ENCODE measurements at places on chromosomes 3 and 15. TPM values are rescaled to one million over a fixed set of nuclear protein-coding genes. Genes with fewer than 3 reads are reported as not detected.

The IQCF5 gene
- total RNA-seq = not detected

- DNase-seq = no peak
Measured at GRCh38 chr3:110307065-110307809, 764.4 kb upstream of the NECTIN3 start.

The ECT2 gene
- 125 TPM for total RNA-seq

- no peak for DNase-seq
Measured at GRCh38 chr15:39588531-39589192, 7.8 kb downstream of the THBS1 start.

The FANCD2 gene
- 41.3 TPM for total RNA-seq

DNA sequence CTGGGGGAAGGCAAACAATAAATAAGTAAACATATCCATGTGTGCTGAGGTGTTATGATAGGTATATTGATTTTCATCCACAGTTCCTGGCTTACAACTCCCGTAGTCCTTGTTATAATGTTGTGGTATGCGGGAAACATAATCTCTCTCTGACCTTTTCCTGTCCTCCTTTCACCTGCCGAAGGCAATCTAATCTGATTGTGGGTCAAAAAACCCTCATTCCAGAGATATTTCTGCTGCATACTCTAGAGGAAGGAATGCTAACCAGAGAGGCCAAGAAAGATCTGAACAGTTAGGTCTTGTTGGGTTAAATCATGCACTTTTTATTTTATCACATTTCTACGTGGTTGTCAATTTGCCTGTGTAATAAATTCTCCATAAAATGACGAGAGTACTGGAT, 383.6 kb upstream of the SEMA6D start:
- no peak for DNase-seq

All from A172 (cell line).